Upper lobe of left lung (tissue), 6 donors: ENCODE measurements at places on chromosomes 1 and 21. TPM values are rescaled to one million over a fixed set of nuclear protein-coding genes. Genes with fewer than 3 reads are reported as not detected.

Gene ADPRS
- total RNA-seq = 41.7 TPM

Gene MSH4
- total RNA-seq = not detected

Gene RGL1
- 38.9 TPM for total RNA-seq

Gene FBXO44
- total RNA-seq = 14.7 TPM

Gene RGS18
- 8.8 TPM for total RNA-seq

Gene TRIM67
- not detected for total RNA-seq

Gene RAB25
- total RNA-seq = 58.7 TPM

Gene DPT
- 12.3 TPM for total RNA-seq

Gene RCAN1
- total RNA-seq = 30.2 TPM

Gene TCHH
- not detected for total RNA-seq

Gene WNT3A
- total RNA-seq = 19.6 TPM

Gene RPE65
- total RNA-seq = not detected

DNA sequence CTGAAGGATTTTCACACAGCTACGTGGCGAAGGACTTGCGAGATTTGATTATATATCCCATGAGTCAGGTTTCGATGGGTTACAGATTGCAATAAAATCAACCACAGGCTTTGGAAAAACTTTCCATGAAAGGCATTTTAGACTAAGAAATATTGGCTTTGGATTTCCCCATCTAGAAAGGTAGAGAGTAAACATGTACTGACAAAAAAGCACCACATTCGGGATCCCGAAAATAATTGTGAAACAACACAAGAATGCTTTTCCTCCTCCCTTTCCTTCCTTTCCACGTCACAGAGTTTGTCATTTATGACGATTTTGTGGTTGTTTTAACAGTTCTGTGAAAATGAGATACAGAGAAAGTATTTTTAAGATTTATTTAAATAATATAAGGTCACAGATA is 38.5 kb downstream of the TGFB2 start:
- no peak overlapping the region for H3K4me3 ChIP-seq
- H3K27ac ChIP-seq = no peak overlapping the region
- H3K4me1 ChIP-seq = no peaks in the 10 kb centered on the region

DNA sequence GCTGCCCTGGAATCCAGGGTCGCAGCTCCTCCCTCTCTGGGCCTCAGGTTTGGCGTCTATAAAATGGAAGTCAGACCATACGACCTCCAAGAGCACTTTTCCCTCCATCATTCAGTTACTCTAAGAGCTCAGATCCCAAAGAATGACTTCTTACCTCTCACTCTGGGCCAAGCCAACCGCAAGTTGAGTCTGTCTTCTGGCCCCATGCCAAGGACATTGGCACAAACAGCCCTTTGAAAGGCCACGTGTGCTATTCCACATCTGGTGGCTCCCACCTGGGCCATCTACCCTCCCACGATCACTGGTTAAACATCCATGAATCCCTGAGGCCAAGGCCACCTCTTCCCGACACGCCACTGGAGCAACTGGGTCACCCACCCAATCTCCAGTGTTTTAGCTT is 12.4 kb downstream of the SLC2A7 start:
- peaks cover 9% of the 10 kb centered on the region for H3K4me1 ChIP-seq
- no peak overlapping the region for H3K27ac ChIP-seq
- no peaks in the 10 kb centered on the region for H3K27me3 ChIP-seq
- DNase-seq = no peak
- H3K4me3 ChIP-seq = no peak overlapping the region

DNA sequence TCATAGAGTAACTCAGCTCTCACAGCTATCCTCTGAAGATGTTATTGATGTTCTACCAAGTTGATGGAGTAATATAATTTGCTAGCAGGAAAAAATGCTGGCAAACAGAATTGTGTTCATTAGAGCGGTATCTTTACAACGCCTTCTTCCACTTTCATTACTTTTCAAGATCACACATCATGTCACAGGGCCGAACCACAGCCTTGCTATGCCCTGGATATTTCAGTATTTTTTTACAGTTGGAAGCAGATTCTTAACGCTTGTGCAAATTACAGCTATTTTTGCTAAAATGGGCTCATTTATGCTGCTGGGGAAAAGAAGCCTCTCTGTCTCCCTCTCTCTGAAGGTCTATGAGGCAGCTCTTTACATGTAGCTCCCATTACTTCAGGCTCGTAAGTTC is 632.2 kb downstream of the KIF26B start:
- no peaks in the 10 kb centered on the region for H3K27me3 ChIP-seq
- H3K4me3 ChIP-seq = no peak overlapping the region
- no peaks in the 10 kb centered on the region for H3K36me3 ChIP-seq
- H3K27ac ChIP-seq = no peak overlapping the region

GRCh38 chr1:154626456-154627256 is 18.7 kb upstream of the ADAR start:
- no peaks in the 10 kb centered on the region for H3K36me3 ChIP-seq
- H3K27ac ChIP-seq = peak overlapping the region; percentile 92
- peaks cover 13% of the 10 kb centered on the region for H3K4me1 ChIP-seq
- no peak for DNase-seq

- no peak overlapping the region for H3K4me3 ChIP-seq
- H3K27ac ChIP-seq = peak overlapping the region; percentile 58
- no peaks in the 10 kb centered on the region for H3K36me3 ChIP-seq
- peaks cover 73% of the 10 kb centered on the region for H3K4me1 ChIP-seq
Measured at GRCh38 chr1:100358210-100358609, 5.9 kb downstream of the CDC14A start.

DNA sequence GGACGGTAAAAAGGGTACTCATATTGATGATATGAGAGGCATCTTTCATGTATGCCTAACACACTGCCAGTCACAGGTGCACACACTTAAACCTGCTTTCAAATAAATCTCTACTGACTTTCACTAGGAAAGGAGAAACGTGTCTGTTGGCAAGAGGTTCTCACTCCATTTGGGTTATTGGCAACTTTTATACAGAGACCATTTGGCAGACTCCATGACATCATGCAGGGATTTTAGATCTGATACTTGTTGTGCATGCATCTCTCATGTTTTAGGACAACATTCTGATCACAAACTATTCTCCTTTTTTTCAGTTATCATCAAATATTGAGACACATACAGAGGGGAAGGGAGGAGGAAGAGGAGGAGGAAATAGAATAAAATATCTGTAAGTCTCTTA is 31.5 kb downstream of the RGS7 start:
- no peak for DNase-seq
- no peaks in the 10 kb centered on the region for H3K36me3 ChIP-seq
- H3K27ac ChIP-seq = no peak overlapping the region
- H3K4me1 ChIP-seq = no peaks in the 10 kb centered on the region
- no peaks in the 10 kb centered on the region for H3K27me3 ChIP-seq

DNA sequence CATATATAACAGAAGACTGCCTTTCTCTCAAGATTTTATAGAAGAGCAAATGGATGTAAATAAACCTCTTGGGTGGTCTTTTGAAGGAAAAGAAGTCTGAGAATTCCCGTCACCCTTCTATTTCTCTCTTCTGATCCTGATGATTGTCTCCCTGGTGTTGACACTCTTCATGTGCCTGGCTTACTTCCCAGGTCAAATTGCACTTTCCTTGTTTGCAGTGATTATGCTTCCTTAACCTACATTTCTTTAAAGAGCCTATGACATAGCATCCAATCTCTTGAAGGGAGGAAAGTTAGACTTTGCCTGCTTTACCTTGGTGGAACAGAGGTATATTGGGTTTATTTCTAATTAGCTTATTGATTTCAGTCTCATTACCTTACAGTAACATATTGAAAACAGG is 80.1 kb downstream of the LRRC53 start:
- no peaks in the 10 kb centered on the region for H3K27me3 ChIP-seq
- H3K4me1 ChIP-seq = no peaks in the 10 kb centered on the region
- H3K36me3 ChIP-seq = no peaks in the 10 kb centered on the region
- no peak overlapping the region for H3K4me3 ChIP-seq

- no peaks in the 10 kb centered on the region for H3K4me1 ChIP-seq
- no peak overlapping the region for H3K27ac ChIP-seq
- peak; percentile 68 for DNase-seq
- no peaks in the 10 kb centered on the region for H3K27me3 ChIP-seq
- no peak overlapping the region for H3K4me3 ChIP-seq
Measured at GRCh38 chr1:156583821-156584622, 4.5 kb downstream of the TTC24 start.

GRCh38 chr1:29860681-29861080 is 624.4 kb downstream of the PTPRU start:
- no peaks in the 10 kb centered on the region for H3K4me1 ChIP-seq
- no peak overlapping the region for H3K4me3 ChIP-seq
- DNase-seq = no peak
- no peaks in the 10 kb centered on the region for H3K36me3 ChIP-seq

DNA sequence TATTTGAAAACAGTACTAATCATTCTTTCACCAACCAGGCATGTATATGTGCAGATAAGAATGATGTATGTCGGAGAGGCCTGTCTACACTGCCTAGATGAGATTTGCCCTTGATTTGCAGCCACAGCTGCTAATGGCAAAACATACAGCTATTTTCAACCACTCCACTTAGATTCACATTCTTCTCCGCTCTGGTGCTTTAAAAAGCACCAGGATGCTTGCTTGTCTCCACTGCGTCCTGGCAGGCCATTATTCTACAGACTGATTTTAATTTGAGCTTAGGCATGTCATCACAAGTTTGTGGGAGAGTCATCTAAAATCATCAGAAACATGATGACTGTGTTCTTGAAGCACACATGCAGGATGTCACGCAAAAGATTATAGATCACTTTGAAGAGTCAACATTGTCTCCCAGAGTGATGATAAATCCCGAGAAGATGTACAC is 119.0 kb upstream of the NRIP1 start:
- H3K4me1 ChIP-seq = no peaks in the 10 kb centered on the region
- H3K27ac ChIP-seq = no peak overlapping the region
- no peaks in the 10 kb centered on the region for H3K27me3 ChIP-seq
- no peak overlapping the region for H3K4me3 ChIP-seq

DNA sequence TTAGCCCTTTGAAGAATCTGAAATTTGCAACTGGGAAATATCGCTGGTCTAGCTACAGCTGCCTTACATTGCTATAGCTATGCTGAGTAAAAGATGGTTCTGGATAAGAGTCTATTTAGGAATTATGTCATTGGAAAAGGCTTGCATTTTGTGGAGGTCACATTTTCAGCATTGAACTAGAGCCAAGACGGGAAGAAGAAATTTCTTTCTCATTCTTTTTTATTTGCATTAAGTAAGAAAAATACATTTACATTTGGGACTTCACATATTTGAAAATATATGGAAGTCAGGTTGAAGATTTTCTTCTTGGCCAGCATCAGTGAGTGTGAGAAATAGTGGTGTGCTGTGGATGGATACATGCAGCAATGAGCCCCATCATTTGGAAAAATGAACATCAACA is 291.6 kb downstream of the PTBP2 start:
- no peak overlapping the region for H3K27ac ChIP-seq
- H3K4me1 ChIP-seq = no peaks in the 10 kb centered on the region
- DNase-seq = no peak
- no peak overlapping the region for H3K4me3 ChIP-seq
- H3K27me3 ChIP-seq = no peaks in the 10 kb centered on the region

DNA sequence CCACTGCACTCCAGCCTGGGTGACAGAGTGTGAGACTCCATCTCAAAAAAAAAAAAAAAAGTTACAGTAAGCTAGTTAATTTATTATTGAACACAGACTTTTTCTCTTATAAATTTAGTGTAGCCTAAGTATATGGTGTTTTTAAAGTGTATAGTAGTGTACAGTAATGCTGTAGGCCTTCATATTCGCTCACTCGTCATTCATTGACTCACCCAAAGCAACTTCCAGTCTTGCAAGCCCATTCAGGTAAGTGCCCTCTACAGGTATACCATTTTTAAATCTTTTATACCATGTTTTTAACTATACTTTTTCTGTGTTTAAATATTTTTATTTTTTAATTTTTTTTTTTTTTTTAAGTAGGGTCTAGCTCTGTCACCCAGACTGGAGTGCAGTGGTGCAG is 12.1 kb downstream of the POU2F1 start:
- no peak overlapping the region for H3K4me3 ChIP-seq
- H3K27ac ChIP-seq = no peak overlapping the region
- H3K4me1 ChIP-seq = peaks cover 3% of the 10 kb centered on the region
- no peaks in the 10 kb centered on the region for H3K36me3 ChIP-seq
- no peak for DNase-seq
- no peaks in the 10 kb centered on the region for H3K27me3 ChIP-seq

GRCh38 chr1:22139817-22140216 is 3.1 kb downstream of the WNT4 start:
- H3K4me1 ChIP-seq = peaks cover 29% of the 10 kb centered on the region
- H3K4me3 ChIP-seq = no peak overlapping the region
- no peak for DNase-seq

DNA sequence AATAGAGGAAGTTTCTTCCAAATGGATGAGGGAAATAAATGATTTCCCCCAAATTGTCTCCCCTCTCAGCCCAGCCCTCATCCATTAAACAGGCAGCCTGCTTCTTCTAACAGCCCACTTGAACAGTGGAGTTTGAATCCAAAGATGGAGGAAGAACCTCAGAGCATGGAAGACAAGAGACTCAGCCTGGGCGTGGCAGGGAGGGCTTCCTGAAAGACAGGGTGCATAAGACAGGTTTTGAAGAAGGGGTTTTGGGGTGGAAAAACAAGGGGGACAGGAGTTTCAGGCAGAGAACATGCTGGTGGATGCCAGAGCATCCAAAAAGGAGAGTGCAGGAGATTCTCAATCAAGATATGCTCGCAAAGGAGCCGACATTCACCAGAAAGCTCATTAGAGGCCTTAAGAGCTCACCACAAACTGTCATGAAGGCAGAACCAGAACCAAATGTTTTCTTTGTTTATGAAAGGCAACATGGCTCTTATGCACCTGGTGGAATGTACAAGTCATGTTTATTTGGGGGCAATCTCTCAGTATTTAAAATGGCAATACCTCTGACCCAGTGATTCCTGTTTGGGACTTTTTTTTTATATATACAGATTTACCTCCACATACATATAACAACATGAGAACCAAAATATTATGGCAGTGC is 26.5 kb upstream of the TSPEAR start:
- no peaks in the 10 kb centered on the region for H3K4me1 ChIP-seq
- no peak overlapping the region for H3K4me3 ChIP-seq
- H3K27ac ChIP-seq = no peak overlapping the region
- H3K36me3 ChIP-seq = no peaks in the 10 kb centered on the region

DNA sequence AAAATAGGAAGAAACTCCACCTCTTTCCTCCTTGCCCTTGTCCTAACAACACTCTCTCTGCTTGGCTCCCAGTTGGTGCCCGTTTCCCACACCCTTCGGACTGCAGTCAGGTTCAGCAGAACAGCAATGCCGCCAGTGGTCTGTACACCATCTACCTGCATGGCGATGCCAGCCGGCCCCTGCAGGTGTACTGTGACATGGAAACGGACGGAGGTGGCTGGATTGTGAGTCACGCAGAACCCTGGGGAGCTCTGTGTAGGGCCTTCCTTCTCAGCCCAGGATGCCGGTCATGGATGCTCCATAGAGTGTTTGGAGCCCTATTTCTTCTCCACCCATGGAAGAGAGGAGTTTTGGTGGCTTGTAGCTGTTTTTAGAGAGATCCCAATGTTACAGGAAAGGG is 60.9 kb downstream of the TNN start:
- H3K27me3 ChIP-seq = no peaks in the 10 kb centered on the region
- no peaks in the 10 kb centered on the region for H3K36me3 ChIP-seq
